GM18507 (cell line): ENCODE measurements at places on chromosomes 5 and 9.

GRCh38 chr9:138015021-138015829 lies 137.6 kb downstream of the CACNA1B start:
- no peak for DNase-seq

DNA sequence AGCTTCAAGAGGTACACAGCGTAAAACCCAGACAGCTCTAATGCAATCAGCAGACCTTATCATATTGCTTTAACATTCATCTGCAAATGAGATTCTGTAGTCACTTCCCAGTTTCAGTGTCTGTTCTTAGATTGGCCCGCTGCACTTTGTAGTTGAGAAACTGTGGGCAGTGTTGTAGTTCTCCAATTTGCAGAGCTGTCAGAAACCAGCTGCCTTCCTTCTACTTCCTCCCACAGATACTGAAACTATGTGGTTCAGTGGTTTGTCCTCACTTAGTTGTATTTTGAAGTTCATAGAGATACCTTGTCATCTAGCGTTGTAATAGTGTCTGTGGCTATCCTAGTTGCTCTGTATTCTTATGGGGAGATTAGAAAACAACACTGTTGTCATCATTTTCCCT lies 39.6 kb upstream of the TRIM36 start:
- DNase-seq = peak; percentile 44

- no peak for DNase-seq
Observed at GRCh38 chr5:10555277-10555684, 8.6 kb upstream of the ANKRD33B start.

GRCh38 chr9:126793686-126794417 lies 11.0 kb upstream of the ZBTB43 start:
- no peak for DNase-seq

DNA sequence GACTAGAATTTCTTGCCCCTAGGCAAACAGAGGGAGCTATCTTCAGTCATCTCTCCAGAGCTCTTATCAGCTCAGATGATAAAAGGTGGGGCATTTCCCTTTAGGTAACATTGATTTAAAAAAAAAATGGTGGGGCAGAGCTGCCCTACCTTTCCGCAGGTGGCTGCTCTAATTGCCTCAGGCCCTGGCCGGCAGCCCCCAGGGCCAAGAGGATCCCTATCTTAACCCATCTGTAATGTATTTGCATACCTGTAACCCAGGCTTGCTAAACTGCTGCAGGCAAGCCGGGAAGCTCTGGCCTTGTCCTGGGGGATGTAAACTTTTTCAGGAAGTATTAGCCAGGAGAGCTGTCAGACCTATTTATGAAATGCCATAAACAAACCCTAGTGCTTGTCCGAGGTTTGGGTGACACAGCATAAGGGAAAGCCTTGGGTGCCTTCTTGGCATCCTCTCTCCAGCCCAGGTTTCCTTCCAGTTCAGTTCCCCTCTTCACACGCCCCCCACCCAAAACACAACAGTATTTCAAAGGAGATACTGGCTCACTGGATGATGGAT lies 20.9 kb upstream of the ZSWIM6 start:
- DNase-seq = no peak

- no peak for DNase-seq
Observed at GRCh38 chr9:69202556-69202955, 28.5 kb downstream of the TJP2 start.

DNA sequence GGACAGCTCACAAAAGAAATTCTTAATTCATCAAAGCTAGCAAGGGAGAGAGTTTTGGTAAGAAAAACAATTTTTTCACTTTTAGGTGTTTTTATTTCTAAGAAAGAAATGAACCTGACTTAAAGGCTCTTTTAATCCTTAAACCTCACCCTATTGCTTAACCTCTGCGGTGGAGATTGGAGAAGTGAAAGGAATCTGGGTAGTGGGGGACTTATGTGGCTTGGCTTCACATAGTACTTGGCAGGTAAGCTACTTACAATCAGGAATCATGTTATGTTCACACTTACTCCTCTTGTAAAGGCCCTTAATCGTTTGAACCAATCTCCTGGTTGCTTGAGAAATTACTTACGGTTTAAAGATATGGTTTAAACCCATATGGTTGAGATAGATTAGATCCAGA lies 104.8 kb downstream of the ISOC1 start:
- DNase-seq = no peak

GRCh38 chr9:129282272-129282671 lies 104.2 kb upstream of the IER5L start:
- DNase-seq = no peak

DNA sequence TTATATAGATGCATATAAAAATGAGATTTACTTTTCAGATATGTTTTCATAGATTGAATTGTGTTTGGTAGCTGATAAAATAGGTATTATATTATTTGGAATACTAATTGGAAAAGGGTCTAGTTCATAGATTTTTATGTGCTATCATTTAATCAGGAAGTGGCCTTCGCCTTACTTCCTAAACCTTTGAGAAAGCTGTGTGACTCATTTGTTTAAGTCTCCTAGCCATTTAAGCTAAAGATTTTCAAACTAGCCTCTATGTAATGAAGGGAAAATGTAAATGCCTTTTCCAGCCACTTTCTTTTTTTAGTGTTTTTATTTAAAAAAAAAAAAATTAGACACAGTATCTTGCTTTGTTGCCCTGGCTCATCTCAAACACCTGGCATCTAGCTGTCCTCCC lies 97.5 kb downstream of the DMXL1 start:
- DNase-seq = no peak

- DNase-seq = no peak
Observed at GRCh38 chr9:16364347-16364746, 506.1 kb downstream of the BNC2 start.

DNA sequence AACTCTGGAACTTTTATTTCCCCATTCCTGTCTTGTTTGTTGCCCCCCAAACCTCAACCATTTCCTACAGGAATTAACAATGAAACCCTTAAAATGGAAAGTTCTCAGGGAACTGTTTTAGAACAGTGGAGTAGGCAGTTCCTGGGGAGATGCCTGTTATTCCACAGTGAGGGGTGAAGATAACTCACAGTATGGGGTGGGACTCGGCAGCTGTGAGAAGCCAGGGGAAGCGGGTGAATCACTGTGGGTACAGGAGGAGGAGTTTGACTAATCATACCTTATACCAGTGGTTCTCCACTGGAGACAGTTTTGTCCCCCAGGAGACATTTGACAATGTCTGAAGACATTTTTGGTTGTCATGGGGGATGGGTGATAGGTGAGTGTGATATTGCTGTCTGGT lies 36.9 kb upstream of the GLRA1 start:
- DNase-seq = no peak

DNA sequence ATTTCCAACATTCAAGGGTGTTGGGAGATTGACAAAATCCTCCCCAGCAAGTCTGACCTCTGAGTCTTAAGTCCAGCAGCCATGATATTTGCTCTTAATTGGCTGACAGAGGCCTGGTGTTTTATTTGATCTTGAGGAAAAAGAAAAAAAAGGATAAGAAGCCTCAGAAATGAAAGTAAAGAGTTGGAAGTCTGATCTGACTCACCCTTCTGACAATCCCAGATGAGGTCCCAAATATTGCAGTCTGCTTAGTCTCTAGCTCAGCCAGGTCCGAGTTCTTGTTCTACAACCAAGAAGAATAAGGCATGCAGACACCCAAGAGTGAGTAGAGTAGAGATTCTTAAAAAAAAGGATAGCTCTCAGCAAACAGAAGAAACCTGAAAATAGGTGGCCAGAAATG lies 632.5 kb upstream of the ST8SIA4 start:
- no peak for DNase-seq

- DNase-seq = no peak
Observed at GRCh38 chr9:135332516-135332915, 147.1 kb upstream of the PPP1R26 start.

GRCh38 chr9:131500377-131500776 lies 2.3 kb upstream of the POMT1 start:
- no peak for DNase-seq

DNA sequence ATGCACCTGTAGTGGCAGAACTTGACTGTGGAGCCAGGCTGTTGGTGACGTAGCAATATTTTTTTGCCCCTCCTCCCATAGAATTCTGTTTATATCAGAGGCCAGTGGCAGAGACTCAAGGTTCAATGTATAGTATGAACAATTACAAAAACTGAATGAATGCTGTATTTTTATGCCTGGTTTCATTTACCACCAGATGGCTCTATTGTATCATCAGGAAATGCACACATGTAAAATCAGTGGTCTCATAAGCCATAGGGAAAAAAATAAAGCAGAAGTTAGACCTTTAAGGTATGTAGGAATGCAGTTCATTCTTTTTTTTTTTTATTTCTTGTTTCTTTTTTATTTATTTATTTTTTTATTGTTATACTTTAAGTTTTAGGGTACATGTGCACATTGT lies 43.6 kb downstream of the CCDC192 start:
- DNase-seq = no peak

DNA sequence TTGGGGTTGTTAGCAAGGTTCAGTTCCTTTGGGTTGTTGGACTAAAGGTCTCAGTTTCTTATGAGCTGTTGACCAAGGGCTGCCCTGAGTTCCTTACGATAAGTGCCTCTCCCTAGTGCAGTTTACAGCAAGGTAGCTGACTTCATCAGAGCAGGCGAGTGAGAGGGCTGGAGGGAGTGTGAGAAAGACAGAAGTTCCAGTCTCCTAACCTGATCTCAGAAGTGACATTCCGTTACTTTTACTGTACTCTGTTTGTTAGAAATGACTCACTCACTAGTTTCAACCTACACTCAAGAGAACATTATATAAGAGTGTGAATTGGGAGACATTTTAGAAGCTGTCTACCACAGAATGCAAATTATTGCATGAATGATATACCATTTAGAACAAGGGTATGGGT lies 21.2 kb upstream of the IL31RA start:
- no peak for DNase-seq

- DNase-seq = no peak
Observed at GRCh38 chr9:21576331-21577189, 94.4 kb upstream of the IFNE start.

GRCh38 chr9:84230355-84231145 lies 110.0 kb downstream of the SLC28A3 start:
- no peak for DNase-seq

DNA sequence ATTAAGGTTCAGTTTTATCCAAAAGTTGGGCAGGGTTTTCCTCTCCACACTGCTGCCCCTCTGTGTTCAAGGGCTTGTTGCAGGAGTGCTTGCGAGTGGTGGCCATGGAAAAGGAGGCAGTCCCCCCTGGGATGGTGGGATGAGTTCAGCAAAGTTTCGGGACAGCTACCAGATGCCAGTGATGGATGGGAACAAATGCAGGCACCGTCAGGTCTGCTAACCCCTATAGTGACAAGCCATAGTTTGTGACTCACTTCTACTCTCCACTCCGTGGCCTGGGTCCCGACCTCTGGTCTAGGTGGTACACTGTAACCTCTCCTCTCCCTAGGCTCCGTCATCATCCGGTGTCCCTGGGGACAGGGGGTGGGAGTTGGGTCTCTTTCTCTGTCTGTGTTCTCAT lies 3.8 kb upstream of the RNF14 start:
- DNase-seq = no peak

DNA sequence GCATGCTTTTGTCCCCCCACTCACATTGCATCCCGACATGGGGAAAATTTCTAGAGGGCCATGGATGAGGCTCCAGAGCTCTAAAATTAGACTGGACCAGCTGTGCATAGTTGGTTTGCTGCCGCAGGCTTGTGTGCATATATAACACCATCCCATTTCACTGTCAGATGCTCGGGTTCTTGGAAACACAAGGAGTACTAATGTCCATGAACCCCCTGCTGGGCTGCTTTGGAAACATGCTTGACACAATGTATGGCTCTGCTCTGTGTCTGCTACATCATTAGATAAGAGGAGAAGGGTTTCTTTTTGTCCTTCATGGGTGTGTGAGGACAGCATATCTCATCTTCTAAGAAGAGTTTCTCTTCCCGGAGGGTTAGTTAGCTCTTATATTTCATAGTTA lies 292.1 kb upstream of the RORB start:
- no peak for DNase-seq

GRCh38 chr5:17261075-17261474 lies 43.6 kb downstream of the BASP1 start:
- DNase-seq = no peak

DNA sequence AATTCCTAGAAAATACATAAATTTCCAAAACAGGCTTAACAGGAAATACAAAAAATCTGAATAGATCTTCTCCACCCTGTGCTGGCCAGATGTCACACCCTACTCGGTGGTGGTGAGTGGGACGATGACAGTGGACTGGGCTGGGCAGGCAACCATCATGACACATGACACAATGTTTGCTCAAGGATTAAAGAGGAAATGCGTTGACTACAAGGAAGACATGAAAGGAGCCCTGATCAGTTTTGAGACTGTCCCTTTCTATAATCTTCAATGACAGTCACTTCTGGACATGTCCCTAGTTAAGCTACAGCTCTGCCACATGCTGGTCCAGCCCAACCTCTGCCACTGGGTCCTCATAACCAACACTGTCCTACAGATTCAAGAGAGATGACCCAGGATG lies 99.8 kb downstream of the ZDHHC21 start:
- DNase-seq = no peak

DNA sequence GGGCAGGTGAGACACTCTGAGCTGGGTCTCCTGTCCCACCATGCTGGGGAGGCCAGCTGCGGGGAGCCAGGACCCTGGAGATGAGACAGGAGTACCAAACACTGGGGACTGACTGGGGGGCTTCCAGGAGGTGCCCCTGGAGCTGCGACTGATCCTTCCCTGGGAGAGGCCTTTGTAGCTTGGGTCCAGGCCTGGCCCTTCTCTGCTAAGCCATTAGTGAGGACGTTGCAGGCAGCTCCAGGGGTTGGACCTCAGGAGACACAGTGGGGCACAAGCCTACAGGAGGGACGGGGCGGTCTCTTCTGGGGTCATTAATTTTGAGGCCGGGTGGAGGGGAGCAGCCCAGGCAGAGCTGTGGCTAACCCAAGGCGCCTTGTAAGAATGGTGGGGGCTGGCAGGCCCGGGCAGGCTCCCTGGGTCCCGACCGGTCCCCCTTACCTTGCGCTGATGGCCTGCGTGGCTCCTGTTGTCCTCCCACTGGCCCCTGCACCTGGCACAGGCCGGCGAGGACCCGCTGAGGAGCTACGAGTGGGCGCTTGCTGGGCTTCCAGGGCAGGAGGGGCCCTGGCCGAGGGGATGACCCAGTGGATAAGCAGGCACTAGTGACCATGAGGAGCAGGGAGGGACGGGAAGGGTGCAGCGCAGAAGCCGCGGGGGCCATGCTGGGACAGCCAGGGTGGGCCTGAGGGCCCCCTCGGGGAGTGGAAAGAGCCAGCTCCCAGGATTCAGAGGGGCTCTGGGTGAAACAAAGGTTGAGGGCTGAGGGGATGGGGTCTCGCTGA lies 5.1 kb downstream of the MRPS2 start:
- no peak for DNase-seq

DNA sequence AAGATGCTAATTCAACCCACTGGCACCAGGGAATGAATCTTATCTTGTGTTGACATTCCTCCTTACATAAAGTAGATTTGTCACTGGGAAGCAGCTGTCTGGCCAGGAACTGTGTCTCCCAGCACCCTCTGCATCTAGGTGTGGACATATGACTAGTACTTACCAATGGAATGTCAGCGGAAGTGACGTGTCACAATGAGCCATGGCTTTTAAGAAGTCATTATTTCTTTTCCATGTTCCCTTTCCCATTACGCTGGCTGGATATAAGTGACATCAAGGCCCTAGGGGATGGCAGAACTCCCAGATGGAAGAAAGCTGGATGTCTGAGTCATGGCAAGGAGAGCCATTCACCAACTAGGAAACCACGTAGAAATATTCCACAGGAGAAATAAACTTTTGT lies 84.7 kb upstream of the MAST4 start:
- no peak for DNase-seq
